Left ventricle myocardium inferior (tissue), 1 donor: ENCODE measurements at places on chromosomes 3 and 15. TPM values are rescaled to one million over a fixed set of nuclear protein-coding genes. Genes with fewer than 3 reads are reported as not detected.

ALS2CL gene
- 33.7 TPM for total RNA-seq

GRCh38 chr15:50758712-50759205 lies 6.7 kb downstream of the SPPL2A start:
- no peak for DNase-seq

DUOX2 gene
- 0.05 TPM for total RNA-seq

SPCS1 gene
- 85.8 TPM for total RNA-seq
